ENCODE measurements at places on chromosomes 7 and 10.

DNA sequence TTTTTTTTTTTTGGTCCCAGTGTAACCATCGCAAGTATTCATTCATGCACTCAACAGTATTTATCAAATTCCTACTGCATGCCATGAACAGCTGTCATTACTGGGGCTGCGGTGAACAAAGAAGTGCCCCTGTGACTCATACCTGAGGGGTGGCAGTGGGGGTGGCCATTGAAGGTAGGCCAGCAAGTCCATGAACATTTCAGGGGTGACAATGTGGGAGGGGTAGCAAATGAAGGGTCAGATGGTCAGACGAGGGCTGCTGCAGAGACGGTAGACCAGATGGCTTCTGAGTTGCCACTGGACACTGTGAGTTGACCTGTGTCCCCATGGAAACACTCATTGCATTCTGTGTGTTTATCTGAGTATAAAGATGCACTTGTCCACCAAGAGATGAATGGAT, 92.5 kb upstream of the PITRM1 start:
- DNase-seq = no peak

- DNase-seq = no peak
Observed at GRCh38 chr7:159064121-159064815, 80.4 kb downstream of the VIPR2 start.

DNA sequence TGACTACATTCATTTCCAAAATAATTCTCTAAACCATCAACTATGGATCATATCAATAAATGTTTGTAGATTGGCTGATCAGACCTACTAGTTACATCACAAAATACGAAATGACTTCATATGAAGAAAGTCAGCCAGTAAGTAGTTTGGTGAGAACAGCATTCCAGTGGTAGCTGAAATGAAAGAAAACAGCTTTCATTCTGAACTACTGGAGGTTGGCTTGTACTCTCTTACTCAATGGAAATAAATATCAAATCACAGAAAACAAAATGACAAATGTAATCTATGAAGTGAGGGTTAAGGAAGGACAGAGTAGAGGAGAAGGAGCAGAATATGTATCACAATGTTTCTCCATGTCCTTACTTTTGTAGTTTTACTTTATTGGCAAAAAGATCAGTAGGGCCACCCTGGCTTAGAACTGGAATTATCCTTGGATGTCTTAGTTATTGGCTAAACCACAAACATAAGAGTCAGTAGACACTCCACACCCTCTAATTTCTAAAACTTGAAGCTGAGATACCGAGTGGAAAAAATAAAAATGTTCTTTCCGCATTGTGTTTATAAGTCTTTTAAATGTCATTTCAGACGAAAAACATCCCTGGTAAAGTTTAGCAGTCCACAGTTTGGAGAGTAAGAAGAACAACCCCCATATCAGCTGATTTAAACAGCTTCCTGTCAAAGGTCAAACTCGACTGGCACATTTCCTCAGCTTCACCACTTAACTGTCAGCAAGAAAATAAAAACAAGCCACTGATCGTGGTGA, 74.0 kb upstream of the DGKI start:
- DNase-seq = no peak

GRCh38 chr7:94908323-94909178, 1.2 kb downstream of the PPP1R9A start:
- no peak for DNase-seq

DNA sequence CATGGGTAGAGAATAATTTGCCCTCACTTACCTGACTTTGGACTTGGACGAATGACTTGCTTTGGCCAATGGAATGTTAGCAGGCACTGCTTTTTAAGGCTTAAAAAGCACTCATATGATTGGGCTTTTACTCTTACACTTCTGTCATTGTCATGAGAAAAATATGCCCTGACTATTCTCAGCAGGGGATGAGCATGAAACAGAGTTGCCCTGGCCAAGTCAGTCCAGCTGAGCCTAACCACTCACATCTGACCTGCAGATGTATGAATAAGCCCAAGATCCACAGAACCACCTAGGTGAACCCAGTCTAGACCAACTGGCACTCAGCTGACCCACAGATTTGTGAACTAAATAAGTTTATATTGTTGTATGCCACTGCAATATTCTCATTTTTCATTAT, 573.5 kb downstream of the TNS3 start:
- no peak for DNase-seq

DNA sequence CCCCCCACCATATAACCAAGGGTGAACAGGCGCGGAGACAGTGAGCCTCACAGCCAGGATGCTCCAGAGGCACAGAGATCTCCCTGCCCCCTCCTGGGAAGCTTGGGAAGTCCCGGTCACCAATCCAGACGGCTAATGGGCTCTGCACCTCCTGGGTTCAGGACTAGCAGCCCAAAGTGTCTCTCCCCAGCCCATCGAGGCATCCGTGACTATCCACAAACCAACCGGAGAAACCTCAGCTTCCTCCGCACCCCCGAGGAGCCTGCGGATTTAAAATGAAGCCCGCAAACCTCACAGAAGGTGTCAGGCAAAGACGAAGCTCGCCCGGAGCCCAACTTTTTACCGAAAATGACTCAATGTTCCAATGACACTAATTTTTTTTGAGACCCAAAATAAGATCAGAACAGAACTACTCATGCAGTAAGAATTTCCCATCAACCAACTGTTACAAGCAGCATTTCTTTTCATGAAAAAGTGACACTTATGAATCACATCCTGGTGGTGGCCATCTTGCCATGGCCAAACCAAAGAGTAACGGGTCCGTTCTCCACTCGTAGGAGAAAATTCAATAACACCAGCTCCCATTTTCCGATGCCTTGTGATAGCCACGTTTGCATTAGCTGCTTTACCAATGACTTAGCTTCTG, 6.0 kb downstream of the PDGFA start:
- DNase-seq = no peak

GRCh38 chr7:75630549-75630948, 108.2 kb downstream of the HIP1 start:
- no peak for DNase-seq

GRCh38 chr7:91299952-91300775, 35.9 kb downstream of the FZD1 start:
- no peak for DNase-seq

- DNase-seq = no peak
Observed at GRCh38 chr7:133354546-133355324, 101.9 kb downstream of the EXOC4 start.

DNA sequence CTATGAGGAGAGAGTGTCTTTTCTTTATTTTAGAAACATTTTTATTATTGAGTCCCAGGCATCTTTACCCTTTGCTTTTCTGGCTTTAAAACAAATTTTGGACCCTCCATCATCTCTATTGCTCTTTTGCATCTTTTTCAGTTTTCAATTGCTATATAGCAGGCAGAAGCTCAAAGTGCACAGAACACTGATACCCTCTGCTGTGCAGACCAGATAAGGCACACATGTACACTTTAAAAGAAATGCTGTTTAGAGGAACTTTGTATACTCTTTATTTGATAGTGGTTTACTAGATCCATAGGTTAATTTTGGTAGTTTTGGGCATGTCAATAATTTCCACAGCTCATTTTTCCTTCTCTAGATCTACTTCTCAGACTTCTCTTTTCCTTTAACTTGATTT, 324.2 kb downstream of the SH2D4B start:
- DNase-seq = no peak

DNA sequence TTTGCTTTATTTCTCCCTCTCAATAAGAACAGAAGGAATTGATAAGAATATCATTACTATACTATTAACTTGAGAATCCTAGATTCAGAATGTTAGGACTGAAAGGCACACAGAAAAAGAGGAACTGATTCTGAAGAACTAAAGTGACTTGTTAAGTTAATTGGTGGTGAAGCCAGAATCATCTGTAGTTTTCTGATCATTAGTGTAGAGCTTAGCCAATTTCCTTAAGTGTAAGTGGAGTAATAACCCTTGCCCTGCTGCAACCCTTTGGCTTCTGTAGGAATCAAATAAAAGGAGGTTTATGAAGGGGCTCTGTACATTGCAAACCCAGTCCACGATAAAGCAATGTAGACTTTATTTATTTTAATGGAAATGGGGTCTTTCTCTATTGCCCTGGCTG, 1186.0 kb downstream of the SORCS3 start:
- DNase-seq = no peak

DNA sequence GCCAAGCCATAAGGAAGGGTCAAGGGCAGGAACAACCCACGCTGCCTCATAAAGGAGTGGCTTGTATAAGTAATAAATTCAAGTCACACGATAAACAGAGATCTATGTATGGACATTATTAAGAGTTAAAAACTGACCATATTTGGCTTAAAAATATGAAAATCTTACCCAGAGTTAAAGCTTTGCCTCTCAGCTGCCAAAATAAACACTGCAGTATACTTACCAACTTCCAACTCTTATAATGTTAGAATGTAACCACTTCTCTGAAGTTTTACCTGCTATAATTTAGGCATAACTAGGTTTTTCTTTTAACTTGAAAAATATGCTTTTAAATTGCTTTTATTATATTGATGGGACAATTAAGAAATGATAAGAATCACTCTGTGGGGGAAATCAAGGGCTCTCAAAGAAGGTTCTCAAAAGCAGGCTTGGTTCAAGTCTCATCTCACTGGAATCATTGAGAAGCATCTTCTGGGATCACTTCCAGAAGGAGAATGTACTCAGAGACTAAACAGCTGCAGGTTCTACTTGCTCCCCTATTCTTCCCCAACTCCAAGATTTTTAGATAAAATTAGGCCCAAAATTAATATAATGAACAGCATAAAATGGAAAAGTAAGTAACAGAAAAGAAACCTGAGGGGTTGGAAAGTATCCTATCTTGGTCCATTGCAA, 16.1 kb upstream of the CAV2 start:
- no peak for DNase-seq

- DNase-seq = no peak
Observed at GRCh38 chr10:3499120-3499519, 285.9 kb downstream of the KLF6 start.

DNA sequence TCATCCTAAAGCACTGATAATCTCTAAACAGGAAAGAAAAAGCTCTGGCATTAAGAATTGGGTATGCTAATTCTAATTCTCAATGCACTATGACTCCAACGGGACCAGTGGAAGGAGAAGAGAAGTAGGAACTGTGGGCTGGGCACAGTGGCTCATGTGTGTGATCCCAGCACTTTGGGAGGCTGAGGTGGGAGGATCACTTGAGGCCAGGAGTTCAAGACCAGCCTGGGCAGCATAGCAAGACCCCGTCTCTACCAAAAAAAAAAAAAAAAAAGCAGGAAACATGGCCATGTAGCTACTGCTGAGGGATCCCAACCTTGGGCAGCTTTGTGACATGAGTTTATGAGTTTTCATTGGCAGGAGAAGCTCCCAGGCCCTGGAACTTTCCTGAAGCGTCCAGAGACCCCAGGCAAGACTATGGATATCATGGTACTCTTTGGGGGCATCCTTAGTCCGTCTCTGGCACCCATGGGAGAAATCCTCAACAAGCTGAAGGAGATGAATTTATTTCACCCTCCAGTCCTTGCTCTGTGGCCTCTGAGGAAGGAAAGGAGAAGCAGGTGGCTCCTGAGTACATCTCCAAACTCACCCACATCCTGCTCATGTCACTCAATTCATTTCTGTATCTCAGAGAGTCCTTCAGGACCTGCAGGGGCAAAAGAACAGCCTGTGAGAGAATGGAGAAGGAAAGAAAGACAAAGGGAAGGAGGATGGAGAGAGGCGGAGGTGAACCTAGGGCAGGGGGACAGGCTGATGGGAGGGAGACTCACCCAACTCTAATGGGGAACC, 99.5 kb downstream of the SPDYE5 start:
- DNase-seq = no peak

- DNase-seq = no peak
Observed at GRCh38 chr7:137682596-137682995, 164.2 kb downstream of the DGKI start.

Measured in foreskin melanocyte (primary cell).